ENCODE measurements at places on chromosomes 12 and 14.

- DNase-seq: no peak
These were observed 28.2 kb upstream of the RASSF3 start for GRCh38 chr12:64582114-64582513.

DNA sequence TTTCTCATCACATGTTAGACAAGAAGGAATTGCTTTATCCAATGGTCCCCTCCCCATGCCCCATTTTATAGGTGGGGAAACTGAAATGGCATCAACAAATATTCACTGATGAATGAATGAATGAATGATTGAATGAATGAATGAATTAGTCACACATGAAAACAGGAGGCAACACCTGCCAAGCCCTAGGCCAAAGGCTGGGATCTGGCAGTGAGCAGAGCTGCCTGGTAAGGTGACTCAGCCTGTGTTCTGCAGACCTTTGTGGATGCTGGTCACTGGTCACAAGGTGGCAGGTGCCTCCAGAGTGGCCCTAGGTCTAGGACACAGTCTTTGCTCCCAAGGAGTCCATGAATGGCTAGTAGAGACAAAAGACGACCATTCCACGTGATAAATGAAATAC is 188.4 kb downstream of the RBM19 start:
- no peak for DNase-seq

- DNase-seq: no peak
These were observed 41.1 kb downstream of the SYNE2 start for GRCh38 chr14:63893701-63894458.

DNA sequence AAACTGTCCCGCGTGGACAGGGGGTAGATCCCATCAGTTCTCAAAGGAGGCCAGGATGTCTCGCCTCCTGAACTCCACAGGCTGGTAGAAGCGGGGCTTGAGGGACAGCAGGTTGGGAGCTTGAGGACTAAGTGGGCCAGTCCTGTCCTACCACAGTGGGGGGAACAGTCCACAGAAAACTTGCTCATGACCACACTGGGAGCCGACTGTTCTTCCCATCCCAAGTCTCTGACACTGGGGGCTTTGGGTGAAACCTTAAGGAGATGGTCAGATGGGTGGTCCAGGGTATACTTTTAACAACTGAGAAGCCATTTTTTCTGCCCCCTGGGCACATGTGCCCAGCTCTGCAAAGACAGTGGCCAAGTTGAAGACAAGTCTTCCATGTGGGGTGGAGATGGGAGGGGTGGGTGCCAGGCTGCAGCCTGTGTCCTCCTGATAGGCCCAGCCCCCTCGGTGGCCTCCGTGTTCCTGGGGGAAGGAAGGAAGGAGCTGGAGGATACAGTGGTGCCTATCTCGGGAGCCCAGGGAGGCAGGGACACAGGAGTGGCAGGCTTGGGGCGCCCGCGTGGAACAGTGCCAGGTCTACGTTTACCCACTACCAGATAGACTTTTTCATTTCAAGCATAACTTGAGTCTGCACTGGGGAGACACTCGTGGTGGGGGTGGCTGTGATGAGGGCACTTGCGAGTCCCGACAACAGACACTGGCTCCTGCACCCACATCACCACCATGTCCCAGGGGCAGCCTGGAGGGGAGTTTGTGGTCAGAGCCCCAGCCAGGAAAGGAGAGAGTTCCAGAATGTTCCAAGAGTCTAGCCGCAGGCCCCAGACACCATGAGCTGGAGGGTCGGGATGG is 14.7 kb downstream of the RHOF start:
- no peak for DNase-seq

- no peak for DNase-seq
These were observed 120.5 kb downstream of the GCH1 start for GRCh38 chr14:54781961-54782750.

GRCh38 chr12:39905152-39905551 is 200.7 kb downstream of the SLC2A13 start:
- no peak for DNase-seq

- DNase-seq: no peak
These were observed 203.6 kb downstream of the NUAK1 start for GRCh38 chr12:105935106-105935505.

DNA sequence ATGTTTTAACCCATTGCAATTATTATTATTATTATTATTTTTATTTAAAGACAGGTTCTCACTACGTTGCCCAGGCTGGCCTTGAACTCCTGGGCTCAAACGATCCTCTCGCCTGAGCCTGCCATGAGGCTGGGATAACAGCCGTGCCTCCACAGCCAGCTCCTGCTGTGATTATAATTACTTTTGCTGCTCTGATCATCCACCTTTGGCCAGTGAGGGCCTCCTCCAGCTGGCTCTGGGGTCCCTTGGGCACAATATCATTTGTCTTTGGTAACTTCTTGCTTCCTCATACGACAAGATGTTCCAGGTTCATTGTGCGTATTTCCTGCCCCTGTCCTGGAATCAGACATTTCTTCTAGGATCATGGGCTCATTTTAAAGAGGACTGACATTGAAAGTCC is 28.4 kb downstream of the LRTM2 start:
- no peak for DNase-seq

GRCh38 chr12:22866406-22866805 is 241.4 kb downstream of the ETNK1 start:
- no peak for DNase-seq

GRCh38 chr12:81468206-81468605 is 290.9 kb downstream of the PPFIA2 start:
- DNase-seq: no peak

DNA sequence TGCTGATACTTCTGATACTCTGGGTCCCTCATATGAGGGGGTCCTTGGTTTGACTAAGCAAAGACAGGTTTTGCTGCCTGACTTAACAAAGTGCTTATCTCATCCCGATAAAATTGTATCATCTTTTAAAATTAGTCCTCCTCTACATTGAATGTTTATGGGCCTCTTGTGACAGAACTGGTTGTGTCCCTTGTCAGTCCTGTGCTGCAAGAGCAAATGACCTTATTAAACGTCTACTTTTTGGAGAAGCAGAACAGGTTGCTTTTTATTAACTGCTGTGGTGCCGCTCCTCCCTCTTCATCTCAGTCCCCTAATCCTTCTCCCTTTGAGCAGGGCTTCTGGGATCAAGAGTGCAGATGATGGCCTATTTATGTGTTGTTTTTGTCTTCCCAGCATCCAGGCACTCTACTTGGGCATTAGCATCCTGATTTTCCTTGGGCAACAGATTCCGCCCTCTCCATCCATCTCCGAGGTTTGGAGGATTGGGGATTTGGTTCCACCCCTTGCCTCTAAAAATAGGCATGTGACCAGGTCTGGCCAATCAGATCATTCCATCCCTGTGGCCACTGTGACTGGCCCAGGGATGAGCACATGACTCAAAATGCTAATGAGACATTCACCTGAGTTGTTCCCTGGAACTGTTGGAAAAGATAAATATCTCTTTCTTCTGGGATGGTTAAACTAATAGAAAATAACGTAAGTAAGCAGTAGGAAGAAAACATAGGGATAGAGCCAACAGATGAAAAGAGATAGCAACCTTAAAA is 2.9 kb upstream of the DENR start:
- no peak for DNase-seq

- no peak for DNase-seq
These were observed 321.1 kb downstream of the NPAS3 start for GRCh38 chr14:33259764-33260163.

GRCh38 chr14:54976316-54976715 is 50.6 kb downstream of the WDHD1 start:
- DNase-seq: no peak

DNA sequence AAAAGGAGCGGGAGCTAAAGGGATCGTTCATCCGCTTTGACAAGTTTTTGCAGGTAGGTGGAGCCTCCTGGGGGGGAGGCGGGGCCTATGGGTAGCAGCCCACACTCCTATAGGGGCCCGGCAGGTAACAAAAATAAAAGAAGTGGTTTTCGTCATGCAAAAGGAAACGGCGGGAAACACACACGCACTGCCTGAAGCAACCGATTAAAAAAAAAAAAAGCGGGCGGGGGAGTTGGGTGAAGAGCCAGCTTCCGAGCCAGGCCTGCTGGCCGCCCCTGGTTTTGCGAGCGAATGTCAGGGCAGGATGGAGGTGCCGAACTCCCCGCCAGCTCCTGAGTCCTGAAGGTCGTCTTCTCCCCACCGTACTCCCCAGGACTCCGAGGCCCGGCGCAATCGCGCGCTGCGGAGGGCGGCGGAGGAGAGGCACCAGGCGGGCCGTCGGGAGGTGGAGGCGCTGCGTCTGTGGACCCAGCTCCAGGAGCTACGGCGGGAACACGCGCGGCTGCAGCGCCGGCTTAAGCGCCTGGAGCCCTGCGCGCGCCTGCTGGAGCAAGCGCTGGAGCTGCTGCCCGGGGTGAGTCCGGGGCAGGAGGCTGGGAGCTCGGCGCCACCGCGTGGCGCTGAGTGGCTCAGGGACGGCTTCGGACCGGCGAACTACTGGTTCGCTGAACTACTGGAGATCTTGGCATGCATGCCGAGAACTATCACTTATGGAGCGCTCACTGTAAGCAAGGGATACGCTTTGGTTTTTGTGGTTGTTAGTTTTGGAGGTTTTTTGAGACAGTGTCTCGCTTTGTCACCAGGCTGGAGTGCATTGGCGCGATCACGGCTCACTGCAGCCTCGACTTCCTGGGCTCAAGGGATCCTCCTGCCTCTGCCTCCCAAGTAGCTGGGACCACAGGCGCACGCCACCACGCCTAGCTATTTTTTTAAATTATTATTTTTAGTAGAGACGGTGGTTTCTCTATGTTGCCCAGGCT is 3.6 kb downstream of the CFAP73 start:
- DNase-seq: peak; percentile 35

DNA sequence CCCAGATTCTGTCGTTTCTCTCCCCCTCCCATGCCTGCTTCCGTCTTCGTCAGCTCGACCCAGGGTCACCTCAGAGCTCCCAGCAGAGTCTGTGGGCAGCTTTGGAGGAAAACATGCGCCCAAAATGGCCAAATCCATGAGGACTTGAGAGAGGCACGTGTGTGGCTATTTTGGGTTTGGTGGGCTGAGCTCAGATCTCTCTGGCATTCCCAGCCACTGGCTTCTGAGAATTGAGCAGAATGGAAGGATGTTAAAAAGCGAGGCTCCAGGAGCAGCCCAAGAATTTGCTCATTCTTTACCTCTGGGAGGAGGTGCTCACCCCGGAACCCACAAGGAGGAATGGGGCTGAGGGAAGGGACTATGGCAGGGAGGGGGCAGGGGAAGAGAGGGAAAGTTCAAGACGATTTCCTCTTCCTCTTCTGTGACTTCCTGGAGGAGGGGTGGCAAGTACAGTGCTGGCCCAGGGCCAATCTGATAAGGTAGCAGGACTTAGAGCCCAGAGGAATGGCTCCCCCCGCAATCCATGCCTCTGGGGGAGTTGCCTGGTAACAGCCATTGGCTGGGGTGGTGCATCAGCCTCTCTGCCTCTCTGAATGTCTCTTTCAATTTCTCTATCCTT is 20.1 kb downstream of the TSPAN9 start:
- DNase-seq: no peak

GRCh38 chr12:113439606-113440030 is 17.4 kb downstream of the SDSL start:
- DNase-seq: no peak

DNA sequence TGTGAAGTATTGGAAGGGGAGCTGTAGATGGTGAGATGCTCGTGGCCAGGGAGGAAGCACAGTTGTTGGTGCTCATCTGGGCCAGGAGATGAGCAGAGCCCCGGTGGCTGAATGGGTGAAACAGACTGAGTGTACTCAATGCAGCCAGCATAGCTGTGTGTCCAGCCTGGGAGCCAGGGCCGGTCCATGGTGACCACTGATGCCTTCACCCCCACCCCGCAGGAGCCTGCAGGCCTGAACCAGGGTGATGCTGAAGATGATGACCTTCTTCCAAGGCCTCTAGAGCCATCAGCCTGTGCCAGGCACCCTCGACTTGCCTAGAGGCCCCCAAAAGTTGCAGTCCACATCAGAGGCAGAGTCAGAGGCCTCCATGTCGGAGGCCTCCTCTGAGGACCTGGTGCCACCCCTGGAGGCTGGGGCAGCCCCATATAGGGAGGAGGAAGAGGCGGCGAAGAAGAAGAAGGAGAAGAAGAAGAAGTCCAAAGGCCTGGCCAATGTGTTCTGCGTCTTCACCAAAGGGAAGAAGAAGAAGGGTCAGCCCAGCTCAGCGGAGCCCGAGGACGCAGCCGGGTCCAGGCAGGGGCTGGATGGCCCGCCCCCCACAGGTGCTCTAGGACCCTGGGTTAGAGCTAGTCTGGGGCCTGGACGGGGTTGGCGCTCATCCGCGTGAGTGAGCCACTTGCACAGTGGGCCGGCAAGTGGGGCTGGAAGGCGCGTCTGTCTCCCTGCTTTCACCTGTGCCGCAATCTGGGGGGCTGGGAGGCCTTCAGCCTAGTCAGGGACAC is 3.0 kb downstream of the TNFAIP2 start:
- DNase-seq: no peak

DNA sequence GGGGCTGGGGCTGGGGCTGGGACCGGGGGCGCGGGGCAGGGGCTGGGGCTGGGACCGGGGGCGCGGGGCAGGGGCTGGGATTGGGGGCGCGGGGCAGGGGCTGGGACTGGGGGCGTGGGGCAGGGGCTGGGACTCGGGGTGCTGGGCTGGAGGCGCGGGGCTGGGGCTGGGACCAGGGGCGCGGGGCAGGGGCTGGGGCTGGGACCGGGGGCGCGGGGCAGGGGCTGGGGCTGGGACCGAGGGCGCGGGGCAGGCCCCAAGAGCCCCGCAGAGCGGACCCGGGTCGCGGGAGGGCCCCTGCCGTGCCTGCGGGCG is 452 bp downstream of the P2RX2 start:
- DNase-seq: no peak

GRCh38 chr12:121279507-121279915 is 17.0 kb downstream of the CAMKK2 start:
- DNase-seq: no peak

DNA sequence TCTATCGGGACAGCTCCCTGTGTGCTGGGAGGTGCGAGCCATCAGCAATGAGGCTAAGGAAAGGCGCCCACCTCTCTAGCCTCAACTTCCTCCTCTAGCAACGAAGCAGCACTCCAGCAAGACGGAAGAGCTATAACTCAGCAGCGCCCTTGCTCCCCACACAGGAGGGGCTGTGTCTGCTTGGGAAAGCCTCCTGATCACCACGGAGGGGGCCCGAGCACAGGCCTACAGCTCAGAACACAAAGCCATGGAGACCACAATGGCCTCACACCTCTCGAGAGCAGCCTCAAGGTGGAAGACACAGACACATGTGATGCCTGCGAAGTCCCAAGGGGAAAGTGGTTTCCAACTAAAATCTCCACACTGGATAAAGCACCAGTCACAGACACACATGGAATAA is 60.4 kb downstream of the CDC42BPB start:
- DNase-seq: no peak

DNA sequence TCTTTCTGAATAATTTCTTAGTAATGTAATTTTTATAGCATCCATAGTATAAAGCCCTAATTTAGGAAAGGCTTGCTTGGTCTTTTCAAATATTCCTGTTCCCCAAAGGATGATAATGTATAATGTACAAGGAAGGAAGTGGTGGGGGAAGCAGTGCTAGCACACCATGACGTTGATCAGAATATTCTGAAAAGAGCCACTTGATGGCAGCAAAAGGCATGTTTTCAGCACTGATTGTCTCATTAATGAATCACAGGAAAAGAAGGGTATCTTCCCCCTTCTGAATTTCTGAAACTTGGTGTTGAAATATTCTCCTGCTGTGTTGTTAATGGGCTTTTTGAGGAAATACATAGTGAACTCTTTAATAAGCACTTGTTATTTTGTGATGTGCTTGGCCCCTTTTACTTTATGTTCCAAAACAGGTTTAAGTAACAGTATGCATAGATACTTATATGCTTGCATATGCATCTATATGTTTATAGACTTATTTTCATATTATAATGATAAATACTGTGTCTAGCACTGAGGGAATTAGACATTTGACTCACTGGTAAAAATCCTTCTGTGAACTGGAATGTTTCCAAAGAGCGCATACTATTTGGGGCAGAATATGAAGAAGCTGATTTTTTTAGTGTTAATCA is 122.0 kb downstream of the TMEM117 start:
- DNase-seq: peak; percentile 1
